ENCODE measurements at places on chromosomes 16 and 17.
A peak's percentile ranks its signal among the peaks of the same experiment; 100 is the strongest.

- DNase-seq, result no peak
Observed at GRCh38 chr16:51416926-51417325, 265.9 kb upstream of the SALL1 start.

- DNase-seq, result no peak
Observed at GRCh38 chr17:31538080-31538762, 146.7 kb downstream of the RAB11FIP4 start.

GRCh38 chr17:58121925-58122324 lies 26.3 kb upstream of the OR4D1 start:
- DNase-seq, result no peak

GRCh38 chr17:17494499-17494869 lies 1.7 kb downstream of the RASD1 start:
- no peak for DNase-seq

DNA sequence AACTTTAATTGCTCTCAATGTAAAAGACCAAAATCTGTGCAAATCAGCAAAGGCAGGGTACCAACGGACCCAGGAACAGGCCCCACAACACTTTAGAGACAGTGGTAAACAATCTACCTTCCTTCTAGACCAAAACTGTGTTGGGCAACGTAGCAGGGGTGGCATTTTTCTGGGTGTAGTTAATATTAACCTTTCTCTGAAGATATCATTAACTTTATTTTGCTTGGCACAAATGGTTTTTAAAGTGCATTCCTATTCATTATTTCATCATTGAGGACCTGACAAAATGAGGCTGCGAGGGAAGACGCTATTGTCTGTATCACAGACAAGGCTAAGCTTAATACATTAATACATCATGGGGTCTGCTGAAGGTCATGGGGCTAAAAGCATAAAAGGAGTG lies 37.9 kb upstream of the TRAP1 start:
- DNase-seq, result no peak

- no peak for DNase-seq
Observed at GRCh38 chr17:75755990-75756389, 9.0 kb downstream of the GALK1 start.

DNA sequence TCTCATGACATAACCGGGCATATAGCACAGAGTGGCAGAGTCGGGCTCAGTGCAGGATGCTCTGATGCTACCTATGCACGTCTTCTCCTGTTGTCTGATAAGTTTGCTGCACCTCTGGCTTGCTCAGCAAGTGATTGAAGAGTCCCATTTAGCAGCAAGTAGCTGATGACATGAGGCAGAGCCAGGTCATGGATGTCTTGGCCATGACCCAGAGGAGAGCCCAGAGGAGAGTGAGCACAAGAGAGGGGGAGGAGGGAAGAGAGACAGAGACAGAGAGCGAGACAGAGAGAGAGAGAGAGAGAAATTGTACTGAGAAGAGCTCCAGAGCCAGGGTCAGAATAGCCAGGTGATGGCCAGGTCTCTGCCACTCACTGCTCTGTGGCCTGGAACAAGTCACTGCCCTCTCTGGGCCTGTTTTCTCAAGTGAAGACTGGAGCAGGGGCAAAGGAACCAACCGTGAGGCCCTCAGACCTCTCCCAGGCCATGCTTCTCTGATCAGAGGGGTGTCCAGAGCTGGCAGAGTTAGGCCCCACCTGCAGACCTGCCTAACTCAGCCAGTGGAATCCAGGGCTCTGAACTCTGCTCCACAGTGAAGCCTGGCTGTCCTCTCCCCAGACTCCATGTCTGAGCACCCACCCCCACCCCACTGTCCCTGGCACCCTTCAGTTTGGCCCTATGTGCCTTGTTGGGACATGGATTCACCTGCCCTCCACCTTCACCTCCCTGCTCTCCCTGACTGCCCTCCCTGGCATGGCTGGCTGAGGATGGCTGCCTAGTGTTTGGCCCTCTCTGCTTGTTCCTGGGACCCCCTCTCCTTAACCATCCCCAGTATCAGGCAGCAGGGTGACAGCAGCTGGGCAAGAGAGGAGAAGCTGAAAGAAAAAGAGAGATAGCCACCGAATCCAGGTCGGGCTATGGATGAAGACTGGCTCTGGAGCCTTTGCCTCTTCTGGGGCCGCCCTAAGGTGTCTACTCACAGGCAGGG lies 4.3 kb upstream of the KRT35 start:
- DNase-seq, result no peak

- peak; percentile 87 for DNase-seq
Observed at GRCh38 chr16:82169861-82170845, at the start of gene MPHOSPH6. Gene MPHOSPH6, minus strand, starts transcription at chr16:82170224. Its CDS starts 49 bp downstream, at chr16:82170175.

- no peak for DNase-seq
Observed at GRCh38 chr17:40352237-40352778, 12.2 kb downstream of the GJD3 start.

DNA sequence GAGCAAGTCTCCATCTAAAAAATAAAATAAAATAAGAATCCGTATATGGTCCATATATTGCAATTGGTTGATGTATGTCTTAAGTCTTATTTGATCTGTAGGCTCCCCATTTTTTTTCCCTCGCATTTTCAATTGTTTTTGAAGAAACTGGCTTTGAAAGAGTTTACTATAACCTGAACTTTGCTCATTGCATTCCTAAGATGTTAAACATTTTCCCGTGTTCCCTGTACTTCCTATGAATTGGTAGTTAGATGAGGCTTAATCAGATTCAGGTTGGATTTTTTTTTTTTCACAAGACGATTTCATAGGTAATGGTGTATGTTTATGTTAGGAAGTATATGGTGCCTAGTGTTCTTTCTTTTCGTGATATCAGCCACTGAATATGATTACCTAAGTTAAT lies 3.3 kb downstream of the LRRC36 start:
- no peak for DNase-seq

DNA sequence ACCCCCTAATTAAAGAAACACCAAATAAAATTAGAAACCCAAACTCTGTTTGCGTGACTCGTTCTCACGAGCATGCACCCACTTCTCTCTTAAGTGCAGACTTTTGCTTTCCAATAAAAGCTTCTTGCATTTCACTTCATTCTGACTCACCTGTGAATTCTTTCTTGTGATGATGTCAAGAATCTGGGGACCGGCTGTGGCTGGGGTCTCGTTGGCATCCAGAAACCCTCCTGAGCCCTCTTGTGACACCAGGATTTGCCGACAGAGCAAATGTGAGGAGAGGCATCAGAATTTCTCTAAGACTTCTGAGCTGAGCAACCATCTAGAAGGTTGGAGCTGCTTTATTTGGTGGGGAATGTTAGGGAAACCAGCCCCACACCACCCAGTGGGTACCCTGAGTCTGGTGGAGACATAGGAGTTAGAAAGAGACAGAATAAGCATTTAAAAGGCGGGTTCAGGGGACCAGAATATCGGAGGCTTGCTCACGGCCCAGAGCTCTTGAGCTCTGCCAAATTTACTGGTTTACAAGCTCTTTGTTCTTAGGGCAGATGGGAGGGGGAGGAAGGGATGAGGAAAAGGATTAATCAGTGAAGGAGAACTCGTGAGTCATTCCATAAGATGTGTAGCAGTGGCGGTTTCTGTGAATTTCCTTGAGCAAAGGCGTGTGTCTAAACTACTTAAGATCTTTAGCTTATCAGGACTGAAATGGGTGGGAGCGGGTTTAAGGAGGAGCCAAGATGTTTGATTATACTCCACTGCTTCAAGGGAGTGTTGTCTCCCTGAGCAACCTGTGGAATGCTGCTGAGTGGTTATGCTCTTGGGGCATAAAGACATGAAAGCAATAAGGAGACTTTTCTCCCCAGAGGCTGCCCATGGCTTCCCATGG lies 24.2 kb upstream of the TMC5 start:
- DNase-seq, result no peak

GRCh38 chr17:82780195-82780594 lies 28.3 kb downstream of the TBCD start:
- no peak for DNase-seq

DNA sequence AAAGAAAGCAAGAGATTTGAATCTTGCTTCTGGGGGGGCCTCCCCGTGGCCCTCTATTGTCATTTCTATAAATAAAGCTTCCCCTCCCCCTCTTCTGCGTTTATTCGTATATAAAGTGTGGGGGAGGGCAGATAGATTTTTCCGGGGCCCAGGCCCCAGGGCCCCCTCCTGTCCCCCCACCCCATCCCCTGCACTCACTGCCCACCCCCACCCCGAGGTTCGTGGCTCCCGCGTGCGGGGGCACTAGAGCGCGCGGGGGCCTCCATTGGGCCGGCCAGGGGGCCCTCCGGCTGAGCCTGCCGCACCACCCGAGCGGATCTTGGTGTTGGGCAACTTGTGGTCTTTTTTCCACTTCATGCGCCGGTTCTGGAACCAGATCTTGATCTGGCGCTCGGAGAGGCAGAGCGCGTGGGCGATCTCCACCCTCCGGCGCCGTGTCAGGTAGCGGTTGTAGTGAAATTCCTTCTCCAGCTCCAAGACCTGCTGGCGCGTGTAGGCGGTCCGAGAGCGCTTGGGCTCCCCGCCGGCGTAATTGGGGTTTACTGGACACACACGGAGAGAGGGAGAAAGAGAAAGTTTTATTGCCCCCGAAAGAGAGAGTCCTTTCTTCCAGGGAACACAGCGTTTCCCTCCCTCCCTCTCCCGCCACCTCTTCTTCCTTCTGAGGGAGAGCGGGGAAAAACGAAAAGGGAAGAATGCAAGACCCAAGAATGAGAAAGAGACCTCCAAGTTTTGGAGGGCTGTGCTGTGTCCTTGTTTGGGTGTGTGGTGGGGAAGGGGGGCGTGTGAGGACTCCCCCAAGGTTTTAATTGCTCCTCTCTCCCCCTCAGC lies 1.5 kb downstream of the HOXB4 start:
- no peak for DNase-seq

GRCh38 chr17:37041932-37042331 lies 93.2 kb downstream of the AATF start:
- no peak for DNase-seq

DNA sequence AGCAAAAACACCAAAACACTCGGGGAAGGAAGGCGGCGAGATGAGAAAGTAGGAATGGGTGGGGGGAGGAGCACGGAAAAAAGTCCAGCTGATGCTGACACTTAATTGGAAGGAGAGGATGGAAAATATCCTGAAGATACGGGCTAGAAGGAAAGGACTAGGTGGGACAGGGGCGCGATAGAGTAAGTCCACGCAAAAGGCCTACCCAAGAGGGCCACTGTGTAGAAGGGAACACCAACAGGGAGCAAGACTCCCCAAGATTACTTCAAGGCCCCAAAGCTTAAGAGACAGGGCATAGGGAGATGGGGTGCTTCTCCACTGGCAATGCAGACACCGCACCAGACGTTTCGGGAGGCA lies 736 bp downstream of the APPBP2 start:
- no peak for DNase-seq

DNA sequence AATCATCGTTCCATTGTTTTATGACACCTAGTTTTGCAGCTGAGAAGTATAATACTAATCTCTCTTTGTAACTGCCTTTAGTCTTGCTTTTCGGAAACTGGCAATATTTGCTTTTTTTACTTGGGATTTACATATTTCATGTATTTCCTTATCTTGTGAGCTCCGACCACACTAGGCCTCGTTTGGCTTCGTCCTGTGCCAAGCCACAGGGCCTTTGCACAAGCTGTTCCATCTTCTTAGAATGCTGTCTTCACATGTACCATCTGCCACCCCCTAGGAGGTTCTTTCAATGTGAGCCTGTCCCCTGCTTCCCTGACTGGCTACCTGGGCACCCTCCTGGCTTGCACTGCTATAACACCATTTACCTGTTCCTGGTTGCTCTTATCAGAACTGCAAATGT lies 77.2 kb downstream of the SHISA6 start:
- no peak for DNase-seq
